ENCODE measurements at places on chromosomes 4 and X. TPM values are rescaled to one million over a fixed set of nuclear protein-coding genes. Genes with fewer than 3 reads are reported as not detected.

GRCh38 chr4:3805026-3805425 is 38.8 kb downstream of the ADRA2C start:
- no peaks in the 10 kb centered on the region for H3K4me1 ChIP-seq
- no peaks in the 10 kb centered on the region for H3K36me3 ChIP-seq
- no peaks in the 10 kb centered on the region for H3K27me3 ChIP-seq
- H3K4me3 ChIP-seq: no peak overlapping the region
- no peak for DNase-seq

- no peaks in the 10 kb centered on the region for H3K27me3 ChIP-seq
- H3K36me3 ChIP-seq: no peaks in the 10 kb centered on the region
- no peaks in the 10 kb centered on the region for H3K4me1 ChIP-seq
Measured at GRCh38 chr4:5635826-5636195, 72.5 kb downstream of the EVC2 start.

DNA sequence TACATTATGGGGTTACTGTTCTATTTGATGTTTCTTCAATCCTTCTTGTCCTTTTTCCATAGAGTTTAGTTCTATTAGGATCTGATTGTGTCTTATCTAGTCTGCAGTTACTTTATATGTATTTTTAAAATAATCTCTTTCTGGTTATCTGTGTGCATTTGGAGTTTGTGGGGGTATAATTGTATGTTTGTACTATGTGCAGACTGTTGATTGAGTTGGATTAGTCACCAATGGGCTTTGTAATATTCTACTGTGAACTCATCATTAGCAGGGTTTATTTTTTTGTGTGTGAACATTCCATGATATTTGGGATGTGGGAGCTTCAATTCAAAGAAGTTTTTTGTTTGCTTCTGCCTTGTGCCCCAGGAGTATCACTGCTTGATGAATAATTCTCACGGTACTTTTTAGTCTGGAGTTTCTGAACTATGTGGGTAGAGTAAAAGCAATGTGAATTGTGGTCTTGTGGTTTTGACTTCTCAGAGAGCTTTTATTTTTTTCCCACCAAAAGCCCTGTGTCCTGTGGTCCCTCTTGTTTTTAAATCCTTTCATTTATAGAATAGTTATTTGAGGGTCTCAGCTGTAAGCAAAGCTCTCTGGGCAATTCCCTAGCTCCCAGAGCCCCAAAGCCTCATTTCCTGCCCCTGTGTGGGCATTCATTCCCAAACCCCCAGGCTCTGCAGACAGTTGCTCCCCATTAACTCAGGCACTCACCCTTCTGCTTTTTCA is 127.8 kb downstream of the PHKA2 start:
- peaks cover 5% of the 10 kb centered on the region for H3K4me1 ChIP-seq
- DNase-seq: no peak
- no peaks in the 10 kb centered on the region for H3K27me3 ChIP-seq
- H3K36me3 ChIP-seq: no peaks in the 10 kb centered on the region

ADGRA3 gene
- total RNA-seq: 0.10 TPM

DNA sequence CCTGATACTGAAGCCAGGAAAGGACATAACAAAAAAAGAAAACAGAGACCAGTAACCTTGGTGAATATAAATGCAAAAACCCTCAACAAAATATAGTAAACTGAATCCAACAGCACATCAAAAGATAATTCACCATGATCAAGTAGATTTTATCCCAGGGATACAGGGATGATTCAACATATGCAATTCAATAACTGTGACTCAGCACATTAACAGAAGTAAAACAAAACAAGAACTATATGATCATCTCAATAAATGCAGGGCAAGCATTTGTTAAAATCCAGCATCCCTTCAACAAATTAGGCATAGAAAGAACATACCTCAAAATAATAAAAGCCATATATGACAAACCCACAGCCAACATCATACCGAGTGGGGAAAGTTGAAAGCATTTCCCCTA is 112.0 kb downstream of the HHIP start:
- H3K27me3 ChIP-seq: no peaks in the 10 kb centered on the region
- no peak overlapping the region for H3K27ac ChIP-seq
- DNase-seq: no peak

AGTR2 gene
- not detected for total RNA-seq

- no peak for DNase-seq
- no peak overlapping the region for H3K27ac ChIP-seq
- H3K36me3 ChIP-seq: no peaks in the 10 kb centered on the region
- no peak overlapping the region for H3K4me3 ChIP-seq
- H3K4me1 ChIP-seq: no peaks in the 10 kb centered on the region
Measured at GRCh38 chr4:150415213-150415612, 166.7 kb upstream of the MAB21L2 start.

CT45A2 gene
- not detected for total RNA-seq

Measured in B cell (primary cell).